ENCODE measurements at places on chromosomes 7 and 10. TPM values are rescaled to one million over a fixed set of nuclear protein-coding genes. Genes with fewer than 3 reads are reported as not detected.

The TPK1 gene
- total RNA-seq, result 1.1 TPM

The RNF148 gene
- total RNA-seq, result not detected

The C1QL3 gene
- not detected for total RNA-seq

The ITPRID1 gene
- not detected for total RNA-seq

The NODAL gene
- not detected for total RNA-seq

The ZNF503 gene
- 18.6 TPM for total RNA-seq

The TBRG4 gene
- total RNA-seq, result 86.7 TPM

The UPK3BL2 gene
- 157 TPM for total RNA-seq

The SRRM3 gene
- total RNA-seq, result 0.85 TPM

The CCNY gene
- total RNA-seq, result 27.2 TPM

The TMEM229A gene
- total RNA-seq, result not detected

The C7orf57 gene
- total RNA-seq, result 0.14 TPM

The SYT15B gene
- under 0.01 TPM for total RNA-seq

The STEAP1 gene
- total RNA-seq, result 20.3 TPM

The CALML5 gene
- 36.7 TPM for total RNA-seq

The KIF11 gene
- total RNA-seq, result 20.8 TPM

The SUGCT gene
- 4.2 TPM for total RNA-seq

The SH3PXD2A gene
- 17.2 TPM for total RNA-seq

The OR2A1 gene
- total RNA-seq, result not detected

The ZNF239 gene
- 0.70 TPM for total RNA-seq
